Head of caudate nucleus (tissue), 42 donors: ENCODE measurements at places on chromosomes 6 and 20.

- no peak for DNase-seq
Measured at GRCh38 chr6:105326216-105326615, 76.7 kb downstream of the PREP start.

- DNase-seq: peak; percentile 24
Measured at GRCh38 chr6:17015551-17016381, 86.1 kb upstream of the STMND1 start.

DNA sequence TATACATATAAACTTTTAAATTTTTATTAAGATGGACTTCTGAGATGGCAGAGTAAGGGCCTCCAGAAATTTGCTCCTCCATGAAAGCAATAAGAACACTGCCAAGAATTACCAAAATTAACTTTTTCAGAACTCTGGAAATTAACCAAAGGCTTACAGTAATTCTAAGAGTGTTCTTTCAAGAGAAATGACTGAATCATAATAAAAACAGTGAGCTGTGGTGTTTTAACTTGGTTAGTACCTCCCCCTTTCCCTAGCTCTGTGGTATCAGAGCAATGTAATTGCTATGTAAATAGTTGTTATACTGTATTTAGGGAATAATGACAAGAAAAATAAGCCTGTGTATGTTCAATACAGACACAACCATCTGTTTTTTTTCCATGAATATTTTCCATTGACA is 19.0 kb downstream of the HECA start:
- DNase-seq: no peak

GRCh38 chr6:115060581-115060980 is 717.8 kb upstream of the HS3ST5 start:
- no peak for DNase-seq

DNA sequence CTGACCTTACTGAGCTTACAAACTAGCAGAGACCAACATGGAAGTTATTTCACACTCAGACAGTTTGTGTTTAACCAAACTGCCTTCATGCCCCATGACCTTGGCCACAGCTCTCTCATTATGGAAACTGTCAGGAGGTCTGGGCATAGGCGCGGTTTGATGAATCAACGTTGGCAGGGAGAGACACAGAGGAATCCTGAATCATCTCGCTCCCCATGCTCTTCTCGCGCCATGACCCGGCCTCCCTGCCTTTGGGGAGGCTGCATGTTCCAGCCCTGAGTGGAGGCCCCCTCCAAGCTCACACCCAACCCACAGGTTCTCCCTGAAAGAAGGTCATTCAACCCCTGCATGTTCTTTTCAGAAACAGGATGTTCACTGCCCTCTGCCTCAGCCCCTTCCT is 15.9 kb upstream of the GDAP1L1 start:
- DNase-seq: no peak

DNA sequence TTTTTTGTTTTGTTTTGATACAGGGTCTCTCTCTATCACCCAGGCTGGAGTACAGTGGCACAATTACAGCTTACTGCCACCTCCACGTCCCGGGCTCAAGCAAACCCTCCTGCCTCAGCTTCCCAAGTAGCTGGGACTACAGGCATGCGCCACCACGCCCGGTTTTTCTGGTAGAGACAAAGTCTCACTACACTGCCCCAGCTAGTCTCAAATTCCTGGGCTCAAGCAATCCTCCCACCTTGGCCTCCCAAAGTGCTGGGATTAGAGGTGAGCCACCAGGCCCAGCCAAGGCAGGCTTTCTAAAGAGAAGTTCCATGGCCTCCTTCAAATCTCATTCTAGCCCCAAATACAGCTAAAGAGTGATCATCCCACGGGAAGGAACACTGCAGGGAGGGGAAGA is 5.2 kb downstream of the MCCD1 start:
- no peak for DNase-seq

DNA sequence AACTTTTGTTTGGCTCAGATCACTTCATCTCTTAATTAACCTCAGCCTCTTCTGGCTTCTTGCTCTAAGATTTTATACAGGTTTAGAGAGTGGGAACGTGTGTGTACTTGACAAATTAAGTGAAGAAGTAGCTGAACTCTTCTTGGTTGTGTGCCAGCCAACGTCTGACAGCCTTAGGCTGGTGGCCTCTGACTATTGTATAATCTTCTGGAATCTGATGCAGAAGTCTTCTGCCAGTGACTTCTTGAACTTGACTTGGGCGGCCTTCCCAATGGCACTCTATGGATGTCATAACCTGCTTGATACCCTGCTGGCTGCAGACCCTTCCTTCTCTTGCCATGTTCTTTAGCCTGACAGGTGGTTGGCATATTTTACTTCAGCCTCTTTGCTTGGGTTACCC is 660.5 kb downstream of the DOK5 start:
- no peak for DNase-seq
